ENCODE measurements at places on chromosomes 12 and 14. TPM values are rescaled to one million over a fixed set of nuclear protein-coding genes. Genes with fewer than 3 reads are reported as not detected.

The PRB3 gene
- polyA plus RNA-seq, result not detected

DNA sequence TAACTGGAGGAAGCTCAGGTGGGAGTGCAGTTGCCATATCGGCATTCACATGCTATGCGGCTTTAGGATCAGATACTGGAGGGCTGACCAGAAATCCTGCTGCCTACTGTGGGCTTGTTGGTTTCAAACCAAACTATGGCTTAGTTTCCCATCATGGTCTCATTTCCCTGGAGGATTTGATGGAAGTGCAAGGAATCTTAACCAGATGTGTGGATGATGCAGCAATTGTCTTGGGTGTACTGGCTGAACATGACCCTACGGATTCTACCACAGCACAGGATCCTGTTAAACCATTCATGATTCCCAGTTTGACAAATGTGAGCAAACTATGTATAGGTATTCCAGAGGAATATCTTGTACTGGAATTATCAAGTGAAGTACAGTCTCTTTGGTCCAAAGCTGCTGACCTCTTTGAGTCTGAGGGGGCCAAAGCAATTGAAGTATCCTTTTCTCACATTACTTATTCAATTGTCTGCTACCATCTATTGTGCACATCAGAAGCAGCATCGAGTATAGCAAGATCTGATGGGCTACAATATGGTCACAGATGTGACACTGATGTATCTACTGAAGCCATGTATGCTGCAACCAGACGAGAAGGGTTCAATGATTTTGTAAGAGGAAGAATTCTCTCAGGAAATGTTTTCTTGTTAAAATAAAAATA lies 42.9 kb downstream of the RALGAPA1 start:
- DNase-seq, result no peak

DNA sequence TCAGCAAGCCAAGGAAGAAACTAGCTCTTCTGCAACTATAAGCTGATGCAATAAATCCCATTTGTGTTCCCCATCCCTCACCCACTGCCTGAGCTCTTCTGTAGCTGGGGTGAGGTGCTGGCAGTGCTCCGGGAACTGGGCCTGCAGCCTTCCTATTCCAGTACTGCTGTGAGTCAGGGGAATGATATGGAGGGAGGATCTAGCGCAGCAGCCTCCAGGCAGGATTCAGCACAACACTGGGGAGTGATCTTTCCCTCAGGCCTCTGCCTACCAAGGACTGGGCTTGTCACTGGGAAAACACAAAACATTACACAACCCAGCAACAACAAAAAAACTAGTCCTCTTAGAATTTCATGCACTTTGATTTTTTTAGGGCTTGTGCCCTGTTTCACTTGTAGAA lies 58.7 kb downstream of the ST8SIA1 start:
- peak; percentile 64 for DNase-seq

DNA sequence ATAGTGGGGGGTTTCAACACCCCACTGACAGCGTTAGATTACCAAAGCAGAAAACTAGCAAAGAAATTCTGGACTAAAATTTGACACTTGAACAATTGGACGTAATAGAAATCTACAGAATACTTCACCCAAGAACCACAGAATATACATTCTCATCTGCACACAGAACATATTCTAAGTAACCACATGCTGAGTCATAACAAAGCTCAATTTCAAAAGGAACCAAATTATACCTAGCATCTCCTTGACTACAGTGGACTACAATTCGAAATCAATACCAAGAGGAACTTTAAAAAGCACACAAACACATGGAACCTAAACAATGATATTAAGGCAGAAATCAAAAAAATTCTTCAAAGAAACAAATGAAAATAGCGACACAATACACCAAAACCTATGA lies 871.6 kb upstream of the MDGA2 start:
- no peak for DNase-seq

The SDR9C7 gene
- 0.36 TPM for polyA plus RNA-seq

- DNase-seq, result no peak
These were observed 8.2 kb upstream of the SERPINA11 start for GRCh38 chr14:94460631-94461416.

- DNase-seq, result no peak
These were observed 24.4 kb upstream of the E2F7 start for GRCh38 chr12:77089686-77090220.

The KRT79 gene
- 0.41 TPM for polyA plus RNA-seq

The TRPV4 gene
- 0.99 TPM for polyA plus RNA-seq

GRCh38 chr12:1421091-1421846 lies 173.1 kb downstream of the FBXL14 start:
- DNase-seq, result no peak
